Stimulated activated CD8-positive, alpha-beta memory T cell treated with anti-CD3 and anti-CD28 coated beads, Interleukin-2, amount 100 ng/mL, for 48 hours (primary cell): ENCODE measurements at places on chromosomes 6 and 20.

GRCh38 chr20:49353348-49353747 is 75.5 kb upstream of the ZNFX1 start:
- no peak for DNase-seq

GRCh38 chr20:59571551-59572314 is 32.6 kb upstream of the PHACTR3 start:
- DNase-seq, result peak; percentile 30

- DNase-seq, result no peak
These were observed 42.4 kb downstream of the HDDC2 start for GRCh38 chr6:125259354-125259736.

DNA sequence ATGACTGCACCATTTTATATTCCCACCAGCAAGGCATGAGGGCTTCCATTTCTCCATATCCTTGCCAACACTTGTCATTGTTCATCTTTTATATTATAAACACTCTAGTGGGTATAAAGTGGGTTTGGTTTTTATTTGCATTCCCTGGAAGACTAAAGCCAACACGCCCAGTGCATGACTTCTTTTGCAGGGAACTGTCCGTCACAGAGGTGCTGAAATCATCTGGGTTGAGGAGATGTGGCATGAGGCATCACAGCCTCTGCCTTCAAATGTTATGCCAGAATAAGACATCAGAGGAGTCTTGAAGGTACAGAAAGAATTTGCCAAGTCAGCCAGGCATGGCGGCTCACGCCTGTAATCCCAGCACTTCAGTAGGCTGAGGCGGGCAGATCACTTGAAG is 29.9 kb upstream of the FAM210B start:
- no peak for DNase-seq

DNA sequence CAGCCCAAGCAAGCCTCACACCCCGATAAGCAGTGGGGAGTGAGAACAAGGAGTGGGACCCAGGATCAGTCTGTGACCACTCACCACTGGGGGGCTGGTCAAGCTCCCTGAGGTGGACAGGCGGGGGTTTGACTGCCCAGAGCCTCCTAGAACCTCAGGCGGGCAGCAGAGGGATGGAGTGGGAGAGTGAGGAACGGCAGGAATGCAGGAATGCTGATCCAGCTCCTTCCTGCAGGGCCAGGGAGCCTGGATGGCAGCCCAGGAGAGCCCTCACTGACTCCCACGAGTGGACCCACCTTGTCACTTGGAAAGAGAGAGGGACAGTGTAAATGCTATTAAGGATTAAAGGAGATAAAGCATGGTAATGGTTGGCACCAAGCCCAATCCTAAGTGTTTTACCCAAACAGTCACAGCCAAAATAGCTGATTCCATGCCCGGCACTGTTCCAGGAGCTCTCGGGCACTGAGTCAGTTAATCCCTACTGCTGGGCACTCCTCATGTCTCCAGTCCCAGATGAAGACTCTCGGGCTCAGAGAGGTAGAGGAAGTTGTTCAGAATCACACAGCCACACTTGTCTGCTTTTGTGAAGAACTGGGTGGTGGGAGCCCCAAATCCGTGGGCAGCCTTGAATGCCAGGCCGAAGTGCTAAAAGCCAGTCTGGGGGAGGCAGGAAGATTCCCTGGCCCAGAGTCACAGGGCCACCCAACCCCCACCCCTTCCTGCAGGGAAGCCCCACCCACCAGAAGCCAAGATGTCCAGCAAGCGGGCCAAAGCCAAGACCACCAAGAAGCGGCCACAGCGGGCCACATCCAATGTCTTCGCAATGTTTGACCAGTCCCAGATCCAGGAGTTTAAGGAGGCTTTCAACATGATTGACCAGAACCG is 3.1 kb downstream of the MYL9 start:
- DNase-seq, result no peak

DNA sequence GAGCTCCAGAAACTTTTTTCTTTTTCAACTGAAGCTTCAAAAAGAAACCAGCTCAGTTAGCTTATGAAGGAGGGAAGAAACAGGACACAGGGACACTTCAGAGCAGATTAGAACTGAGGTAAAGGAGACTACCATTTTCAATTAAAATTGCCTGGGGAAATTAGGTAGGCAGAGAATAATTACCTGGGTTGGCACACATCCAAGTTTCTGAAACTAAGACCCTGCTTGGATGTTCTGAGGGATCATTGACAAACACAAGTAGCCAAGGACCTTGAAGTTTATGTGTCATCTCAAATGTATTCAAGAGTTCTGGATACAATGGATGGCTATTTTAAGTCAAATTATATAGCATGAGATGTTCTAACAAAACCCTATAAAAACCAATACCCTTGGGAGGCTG is 137.6 kb downstream of the PLCB4 start:
- no peak for DNase-seq

DNA sequence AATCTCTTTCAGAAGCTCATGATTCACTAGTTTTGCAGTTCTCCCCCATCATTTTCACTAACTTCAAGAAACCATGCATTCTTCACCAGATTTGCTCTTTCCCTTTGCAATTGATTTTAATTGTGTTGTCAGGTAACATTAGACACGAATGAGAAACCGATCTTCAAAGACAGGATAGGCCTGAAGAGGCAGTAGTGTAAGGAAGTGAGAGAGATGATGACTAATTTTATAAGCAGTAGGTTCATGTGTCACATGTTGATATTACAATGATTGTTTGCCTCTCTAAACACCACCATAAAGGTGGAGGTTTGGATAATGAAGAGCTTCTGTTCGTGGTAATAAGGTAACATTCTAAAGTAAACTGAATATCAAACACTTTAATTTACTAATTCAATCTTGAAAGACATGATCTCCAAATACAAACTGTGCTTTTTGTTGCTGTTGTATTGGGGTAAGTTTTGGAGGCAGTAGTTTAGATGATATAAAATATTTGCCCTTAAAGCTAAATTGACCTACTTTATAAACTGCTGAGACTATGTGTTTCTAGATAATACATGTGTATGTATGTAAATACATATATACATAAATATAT is 207.2 kb downstream of the PHACTR1 start:
- DNase-seq, result no peak

DNA sequence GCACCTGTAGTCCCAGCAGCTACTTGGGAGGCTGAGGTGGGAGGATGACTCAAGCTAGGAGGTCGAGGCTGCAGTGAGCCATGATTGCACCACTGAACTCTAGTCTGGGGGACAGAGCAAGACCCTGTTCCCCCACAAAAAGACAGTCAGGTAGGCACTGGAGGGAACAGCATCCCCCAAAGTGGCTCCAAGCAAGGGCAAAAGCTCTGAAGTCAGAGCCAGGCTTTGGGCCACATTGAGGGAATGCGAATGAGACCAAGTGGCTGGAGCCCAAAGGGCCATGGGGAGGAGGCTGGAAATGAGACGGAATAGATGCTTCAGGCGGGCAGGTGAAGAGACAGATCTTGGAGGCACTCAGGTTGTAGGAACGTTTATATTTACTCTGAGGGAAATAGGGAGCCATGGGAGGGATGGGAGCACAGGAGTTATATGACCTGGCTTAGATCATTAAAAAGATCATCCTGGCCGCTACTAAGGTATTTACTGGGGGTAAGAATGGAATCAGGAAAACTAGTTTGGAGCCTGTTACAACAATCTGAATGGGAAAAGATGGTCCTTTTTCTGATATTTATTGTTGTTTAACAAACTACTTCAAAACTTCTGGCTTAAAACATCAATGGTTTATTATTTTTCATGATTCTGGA is 229.6 kb upstream of the ZNF217 start:
- no peak for DNase-seq

DNA sequence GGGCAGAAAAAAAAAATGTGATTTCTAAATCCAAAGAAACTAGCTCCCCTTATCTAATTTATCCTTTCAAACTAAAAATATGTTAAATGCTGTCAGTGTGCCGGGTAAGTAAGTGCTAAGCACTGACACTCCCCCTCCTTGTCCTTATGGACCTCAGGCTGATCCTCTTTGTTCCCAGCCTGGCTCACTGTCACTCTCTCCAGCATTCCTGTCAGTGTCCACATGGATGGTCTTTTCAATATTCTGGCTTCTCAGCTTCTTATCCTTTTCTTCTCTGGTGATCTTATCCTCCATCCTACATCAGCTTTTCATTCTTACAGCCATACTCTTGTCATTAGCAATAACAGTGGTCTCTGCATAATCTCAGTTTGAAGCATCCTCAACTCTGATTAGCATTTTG is 55.0 kb downstream of the BCKDHB start:
- DNase-seq, result no peak

DNA sequence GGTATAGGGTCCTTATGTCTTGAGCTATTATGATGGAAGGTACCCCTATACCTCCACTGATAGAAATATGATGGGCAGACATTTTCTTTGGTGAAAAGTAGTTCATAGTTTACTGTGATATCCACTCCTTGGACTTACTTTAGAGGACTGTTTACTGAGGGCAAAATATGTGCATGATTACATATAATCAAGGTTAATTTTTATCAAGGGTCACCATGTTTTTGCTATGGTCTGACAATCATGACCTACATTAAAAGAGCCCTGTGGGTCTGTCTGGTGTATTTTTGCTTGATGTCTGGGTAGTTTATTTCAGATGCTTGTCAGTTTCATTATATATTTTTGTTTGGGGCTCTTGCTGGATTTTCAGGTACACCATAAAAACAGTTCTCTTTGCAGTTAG is 40.1 kb downstream of the CDKAL1 start:
- no peak for DNase-seq

- DNase-seq, result no peak
These were observed 57.1 kb downstream of the KIZ start for GRCh38 chr20:21182832-21183563.

GRCh38 chr20:10643560-10643873 is 30.3 kb downstream of the JAG1 start:
- DNase-seq, result no peak

- DNase-seq, result no peak
These were observed 60.4 kb downstream of the FOXO3 start for GRCh38 chr6:108621117-108621516.

DNA sequence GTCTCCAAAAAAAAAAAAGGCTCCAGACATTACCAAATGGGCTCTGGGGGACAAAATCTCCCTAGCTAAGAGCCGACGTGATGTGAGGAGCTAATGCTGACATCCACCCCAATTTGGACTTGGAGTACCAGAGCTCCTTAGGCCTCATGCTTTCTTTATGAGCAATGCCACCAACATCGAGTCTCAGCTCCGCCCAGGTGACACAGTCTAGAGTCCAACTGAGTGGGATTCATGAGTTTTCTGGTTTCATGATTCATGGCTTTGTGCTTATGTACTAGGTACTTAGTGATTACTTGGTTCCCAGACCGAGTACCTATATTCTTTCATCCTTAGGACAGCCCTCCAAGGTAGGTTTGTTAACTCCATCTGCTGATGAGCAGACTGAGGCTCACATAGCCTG is 4.4 kb downstream of the ANKRD60 start:
- DNase-seq, result peak; percentile 41

DNA sequence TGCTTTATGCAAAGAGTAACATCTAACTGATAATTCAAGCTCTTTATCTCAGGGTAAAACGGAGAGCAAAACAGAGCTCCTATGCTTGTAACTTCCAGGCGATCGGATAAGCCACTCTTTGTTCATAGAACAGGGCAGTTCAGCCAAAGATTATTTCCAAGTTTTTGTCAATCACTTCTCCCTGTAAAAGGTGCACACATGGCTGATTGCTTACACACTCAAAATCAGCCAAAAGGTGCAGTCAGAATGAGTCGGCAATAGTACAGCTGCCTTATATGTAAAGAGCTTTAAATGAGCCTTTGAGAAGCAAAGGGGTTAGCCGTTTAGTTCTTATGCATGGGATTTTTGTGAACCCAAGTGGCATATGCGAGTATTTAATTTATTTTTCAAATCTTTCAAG is 449.6 kb upstream of the POU3F2 start:
- no peak for DNase-seq

DNA sequence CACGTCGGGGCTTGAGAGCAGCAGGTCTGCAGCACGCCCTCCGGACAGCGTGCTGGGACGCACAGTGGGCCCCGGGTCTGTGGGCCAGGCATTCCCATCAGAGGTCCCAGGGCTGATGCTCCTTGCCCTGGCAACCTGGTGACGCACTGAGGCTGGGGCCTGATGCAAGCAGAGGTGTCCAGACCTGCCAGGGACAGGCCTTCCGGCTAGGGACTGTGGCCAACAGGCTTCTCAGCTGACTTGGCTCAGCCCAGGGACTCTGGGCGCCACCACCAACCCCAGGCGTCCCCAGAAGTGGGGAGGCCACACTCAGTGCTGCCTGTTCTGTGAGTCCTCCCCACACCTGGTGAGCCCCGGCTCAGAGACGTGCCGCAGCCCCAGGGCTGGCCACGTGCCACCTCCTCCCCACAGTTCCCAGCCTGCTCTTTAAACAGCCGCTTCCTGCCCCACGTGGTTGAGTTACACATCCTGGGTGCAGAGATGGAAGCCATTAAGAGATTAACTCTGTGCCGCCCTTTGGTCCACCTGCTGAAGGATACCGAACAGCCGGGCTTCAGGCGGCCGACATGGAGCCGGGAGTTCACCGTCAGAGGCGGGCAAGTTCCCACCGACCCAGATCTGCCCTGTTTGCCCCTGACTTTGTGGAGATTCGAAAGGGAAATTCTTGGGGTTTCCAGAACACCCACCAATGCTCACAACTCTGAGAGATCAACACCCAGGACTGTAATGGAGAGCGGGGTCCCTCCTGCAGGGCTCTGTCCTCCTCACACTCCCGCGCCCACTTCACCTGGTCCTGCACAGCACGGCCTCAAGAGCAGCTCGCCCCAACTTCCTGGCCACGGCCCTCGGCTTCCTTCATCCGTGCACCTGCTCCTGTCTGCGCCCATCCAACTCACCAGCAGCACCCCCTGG is 37.6 kb upstream of the ZBP1 start:
- DNase-seq, result peak; percentile 23

GRCh38 chr6:41684311-41685180 is 46.3 kb downstream of the MDFI start:
- no peak for DNase-seq

DNA sequence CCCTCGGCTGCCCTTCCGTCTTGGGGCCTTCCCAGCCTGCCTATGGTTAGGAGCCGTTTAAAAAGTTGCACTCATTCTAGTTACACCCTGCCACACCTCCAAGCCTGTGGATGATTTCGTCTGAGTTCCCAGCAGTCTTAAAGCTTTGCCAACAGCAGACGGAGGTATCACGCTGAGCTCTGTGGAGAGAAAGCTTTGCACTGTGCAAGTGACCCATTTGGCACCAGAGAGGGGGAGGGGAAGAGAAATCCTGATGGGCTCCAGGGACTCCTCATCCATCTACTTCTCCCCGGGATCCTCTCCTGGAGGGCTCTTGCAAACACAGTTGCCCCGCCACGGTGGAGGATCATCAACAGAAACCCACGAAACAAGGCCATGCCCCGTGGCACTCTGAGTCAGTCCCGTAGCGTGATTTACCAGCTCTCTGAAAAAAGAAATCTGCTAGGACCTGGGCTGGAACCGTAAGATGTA is 98.8 kb upstream of the CITED2 start:
- no peak for DNase-seq
